Neural crest cell (in vitro differentiated cells): ENCODE measurements at places on chromosomes 4 and X. TPM values are rescaled to one million over a fixed set of nuclear protein-coding genes. Genes with fewer than 3 reads are reported as not detected.

- no peaks in the 10 kb centered on the region for H3K27me3 ChIP-seq
- no peak overlapping the region for H3K4me3 ChIP-seq
- H3K27ac ChIP-seq, result no peak overlapping the region
- no peaks in the 10 kb centered on the region for H3K36me3 ChIP-seq
- no peak for DNase-seq
- H3K4me1 ChIP-seq, result peaks cover 5% of the 10 kb centered on the region
These were observed 1157.3 kb upstream of the AGA start for GRCh38 chr4:178599521-178599920.

DNA sequence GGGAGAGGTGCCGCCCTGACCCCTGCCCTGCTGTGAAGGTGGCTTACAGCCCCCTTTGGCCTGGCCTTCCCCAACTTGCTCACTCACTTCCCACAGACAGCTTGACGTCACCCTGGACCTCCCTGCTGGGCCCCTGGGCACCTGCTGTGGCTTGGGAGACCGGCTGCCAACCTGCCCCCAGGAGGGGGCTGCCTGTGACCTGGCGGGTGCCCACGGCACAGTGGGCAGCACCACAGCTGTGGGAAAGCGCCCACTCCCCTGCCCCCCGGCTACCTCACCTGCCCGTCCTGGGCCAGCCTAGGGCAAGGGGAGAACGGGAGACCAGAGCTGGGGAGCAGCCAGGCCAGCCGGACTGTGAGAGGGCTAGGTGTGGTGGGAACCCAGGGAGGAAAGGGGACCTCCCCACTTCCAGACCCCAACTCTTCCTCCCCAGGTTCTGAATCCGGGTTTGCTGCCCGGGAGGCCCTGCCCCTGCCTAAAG is 2.4 kb upstream of the ZFP92 start:
- H3K27ac ChIP-seq, result no peak overlapping the region
- H3K36me3 ChIP-seq, result no peaks in the 10 kb centered on the region
- peaks cover 21% of the 10 kb centered on the region for H3K27me3 ChIP-seq
- DNase-seq, result no peak

GRCh38 chrX:72715546-72715945 is 1.4 kb upstream of the PHKA1 start:
- DNase-seq, result no peak
- H3K27ac ChIP-seq, result no peak overlapping the region
- no peaks in the 10 kb centered on the region for H3K36me3 ChIP-seq

DNA sequence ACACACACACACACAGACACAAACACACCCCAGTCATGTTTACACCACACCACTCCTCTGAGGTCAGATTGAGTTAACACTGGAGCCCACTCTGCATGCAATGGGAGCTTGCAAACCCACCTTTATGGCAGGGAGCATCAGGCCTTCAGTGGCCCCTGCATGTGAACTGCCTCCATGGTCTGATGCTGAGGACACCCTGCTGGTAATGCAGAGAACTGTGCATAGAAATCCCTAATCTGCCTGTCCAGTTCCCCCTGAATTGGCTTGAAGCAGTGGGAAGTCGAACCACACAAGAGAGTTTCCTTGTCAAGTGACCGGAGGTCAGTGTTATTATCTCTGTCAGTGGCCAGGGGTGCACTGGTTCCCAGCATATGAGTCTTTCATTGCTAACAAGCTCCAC is 59.8 kb downstream of the ANOS1 start:
- no peak for DNase-seq
- peak overlapping the region; percentile 31 for H3K27ac ChIP-seq
- H3K27me3 ChIP-seq, result no peaks in the 10 kb centered on the region
- peaks cover 8% of the 10 kb centered on the region for H3K36me3 ChIP-seq

DNA sequence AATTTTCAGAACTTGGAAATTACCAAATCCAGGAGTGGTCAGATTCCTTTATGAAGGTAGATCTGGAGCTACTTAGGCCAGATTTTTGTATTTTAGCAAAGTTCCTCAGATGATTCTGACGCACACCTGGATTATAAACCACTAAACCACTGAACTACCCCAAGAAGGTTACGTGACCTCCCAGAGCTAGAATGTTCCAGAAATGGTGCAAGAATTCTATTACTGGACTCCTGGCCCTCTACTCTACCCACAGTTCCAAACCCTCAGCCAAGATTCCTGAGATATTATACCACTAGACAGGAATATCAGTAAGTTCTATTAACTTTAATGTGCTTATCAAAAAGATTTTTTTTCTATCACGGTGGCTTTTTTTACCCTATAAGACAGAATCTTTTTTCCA is 67.1 kb downstream of the ABCG2 start:
- H3K36me3 ChIP-seq, result peaks cover 3% of the 10 kb centered on the region
- H3K4me3 ChIP-seq, result no peak overlapping the region
- H3K4me1 ChIP-seq, result peaks cover 8% of the 10 kb centered on the region
- DNase-seq, result no peak
- no peak overlapping the region for H3K27ac ChIP-seq
- H3K27me3 ChIP-seq, result no peaks in the 10 kb centered on the region

DNA sequence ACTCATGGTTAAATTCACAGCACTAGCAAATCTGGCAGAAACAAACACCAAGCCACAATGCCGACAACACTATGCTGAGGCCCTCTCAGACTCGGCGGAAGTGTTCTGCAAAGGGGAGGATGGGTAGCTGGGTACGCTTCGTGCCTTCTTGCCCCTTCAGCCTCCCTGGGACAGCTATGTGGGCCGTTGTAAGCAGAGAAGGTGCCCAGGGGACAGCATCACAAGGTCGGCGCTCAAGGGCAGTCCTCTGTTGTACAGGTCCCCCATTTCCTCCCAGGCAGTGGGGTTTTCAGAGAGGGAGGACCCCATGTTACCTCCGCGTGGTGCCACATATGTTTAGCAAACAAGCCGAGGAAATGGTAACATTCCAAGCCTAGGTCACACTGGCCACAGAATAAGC is 173.6 kb downstream of the AFAP1 start:
- no peak for DNase-seq
- H3K4me1 ChIP-seq, result peaks cover 16% of the 10 kb centered on the region
- H3K27me3 ChIP-seq, result no peaks in the 10 kb centered on the region
- peaks cover 4% of the 10 kb centered on the region for H3K36me3 ChIP-seq
- no peak overlapping the region for H3K4me3 ChIP-seq

DNA sequence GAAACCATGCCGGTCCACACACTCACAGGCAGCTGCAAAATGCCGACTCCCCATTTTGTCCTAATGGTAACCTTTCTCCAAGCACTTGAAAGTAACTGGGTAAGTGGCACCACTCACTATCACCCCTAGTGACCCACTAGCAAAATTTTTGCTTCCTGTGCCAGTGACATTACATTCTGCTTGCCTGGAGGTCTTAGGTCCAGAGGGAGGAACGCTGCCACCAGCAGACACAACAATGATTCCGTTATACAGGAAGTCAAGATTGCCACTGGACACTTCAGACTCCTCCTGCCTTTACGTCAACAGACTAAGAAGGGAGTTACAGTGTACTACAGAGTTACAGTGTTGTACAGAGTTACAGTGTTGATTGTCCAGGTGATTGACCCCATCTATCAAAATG is 11.8 kb upstream of the TMEM192 start:
- peaks cover 8% of the 10 kb centered on the region for H3K4me1 ChIP-seq
- H3K4me3 ChIP-seq, result no peak overlapping the region
- no peak for DNase-seq
- no peak overlapping the region for H3K27ac ChIP-seq
- no peaks in the 10 kb centered on the region for H3K27me3 ChIP-seq
- no peaks in the 10 kb centered on the region for H3K36me3 ChIP-seq

DNA sequence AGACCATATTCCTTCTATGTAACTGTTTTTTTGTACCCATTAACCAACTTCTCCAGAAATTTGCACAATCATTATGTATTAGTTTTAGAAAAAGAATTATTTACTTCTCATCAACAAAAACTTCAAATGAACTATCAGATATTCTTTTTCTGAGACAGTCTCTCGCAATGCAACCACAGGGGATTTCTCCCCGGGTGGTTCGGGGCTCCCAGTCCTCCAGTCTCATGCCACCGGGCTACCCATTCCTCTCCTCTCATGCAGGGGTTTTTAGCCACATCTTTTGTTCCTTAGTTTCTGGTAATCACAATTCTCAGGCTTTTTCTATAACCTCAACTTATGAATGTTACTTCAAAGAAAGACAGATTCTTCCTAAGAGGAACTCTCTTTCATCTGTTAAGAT is 46.6 kb upstream of the CLNK start:
- no peaks in the 10 kb centered on the region for H3K4me1 ChIP-seq
- no peak overlapping the region for H3K4me3 ChIP-seq
- H3K27ac ChIP-seq, result no peak overlapping the region

- H3K36me3 ChIP-seq, result no peaks in the 10 kb centered on the region
- no peaks in the 10 kb centered on the region for H3K4me1 ChIP-seq
- H3K27me3 ChIP-seq, result no peaks in the 10 kb centered on the region
- H3K4me3 ChIP-seq, result no peak overlapping the region
These were observed 616.0 kb upstream of the IGFBP7 start for GRCh38 chr4:57726154-57726553.

DNA sequence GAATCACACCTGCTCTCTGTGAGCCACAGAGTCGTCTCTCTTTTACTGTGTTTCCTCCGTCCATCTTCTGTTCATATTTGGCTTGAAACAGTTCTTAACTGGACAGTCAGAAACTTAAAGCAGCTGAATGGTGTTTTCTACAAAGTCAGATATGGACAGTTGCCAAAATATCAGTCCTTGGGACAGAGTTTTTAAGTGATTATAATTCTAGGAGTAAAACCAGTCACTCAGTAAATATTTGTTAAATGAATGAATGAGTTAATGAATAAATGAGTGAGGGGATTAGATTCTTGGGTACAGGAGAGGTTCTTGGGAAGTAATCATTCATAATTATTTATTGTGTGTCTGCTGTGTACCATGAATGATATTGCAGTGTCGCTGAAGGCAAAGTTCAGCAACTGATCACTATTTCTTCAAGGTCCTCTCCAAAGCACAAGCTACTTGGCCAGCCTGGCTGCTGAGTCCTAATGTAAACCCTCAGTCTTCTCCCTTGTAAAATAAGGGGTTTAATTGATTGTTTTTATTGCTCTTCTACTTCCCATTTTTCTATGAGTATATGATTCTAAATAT is 5.5 kb upstream of the SCRG1 start:
- no peaks in the 10 kb centered on the region for H3K27me3 ChIP-seq
- no peak overlapping the region for H3K27ac ChIP-seq
- H3K4me1 ChIP-seq, result no peaks in the 10 kb centered on the region
- peaks cover 12% of the 10 kb centered on the region for H3K36me3 ChIP-seq

DNA sequence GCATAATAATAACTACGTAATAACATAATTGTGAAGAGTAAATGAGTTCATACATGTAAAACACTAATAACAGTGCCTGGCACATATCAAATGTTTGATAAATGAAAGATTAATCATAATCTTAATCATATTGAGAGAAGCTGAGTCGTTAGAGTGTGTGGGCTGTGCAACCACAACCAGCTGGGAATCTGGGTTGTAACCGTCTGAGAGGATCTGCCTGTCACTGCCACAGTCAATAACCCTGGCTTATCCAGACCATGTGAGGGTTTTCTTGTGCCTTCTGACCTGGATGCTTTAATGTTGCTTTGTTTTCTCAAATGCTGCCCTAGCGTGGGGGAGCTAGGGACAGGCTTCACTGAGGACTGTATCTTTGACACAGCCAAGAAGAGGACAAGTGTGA is 73.9 kb downstream of the TRPC5 start:
- no peak overlapping the region for H3K27ac ChIP-seq
- H3K4me3 ChIP-seq, result no peak overlapping the region
- DNase-seq, result no peak
- no peaks in the 10 kb centered on the region for H3K4me1 ChIP-seq
- H3K36me3 ChIP-seq, result no peaks in the 10 kb centered on the region

- H3K27me3 ChIP-seq, result no peaks in the 10 kb centered on the region
- H3K36me3 ChIP-seq, result peaks cover 50% of the 10 kb centered on the region
- peaks cover 12% of the 10 kb centered on the region for H3K4me1 ChIP-seq
These were observed 36.8 kb upstream of the SFRP2 start for GRCh38 chr4:153825691-153826090.

DNA sequence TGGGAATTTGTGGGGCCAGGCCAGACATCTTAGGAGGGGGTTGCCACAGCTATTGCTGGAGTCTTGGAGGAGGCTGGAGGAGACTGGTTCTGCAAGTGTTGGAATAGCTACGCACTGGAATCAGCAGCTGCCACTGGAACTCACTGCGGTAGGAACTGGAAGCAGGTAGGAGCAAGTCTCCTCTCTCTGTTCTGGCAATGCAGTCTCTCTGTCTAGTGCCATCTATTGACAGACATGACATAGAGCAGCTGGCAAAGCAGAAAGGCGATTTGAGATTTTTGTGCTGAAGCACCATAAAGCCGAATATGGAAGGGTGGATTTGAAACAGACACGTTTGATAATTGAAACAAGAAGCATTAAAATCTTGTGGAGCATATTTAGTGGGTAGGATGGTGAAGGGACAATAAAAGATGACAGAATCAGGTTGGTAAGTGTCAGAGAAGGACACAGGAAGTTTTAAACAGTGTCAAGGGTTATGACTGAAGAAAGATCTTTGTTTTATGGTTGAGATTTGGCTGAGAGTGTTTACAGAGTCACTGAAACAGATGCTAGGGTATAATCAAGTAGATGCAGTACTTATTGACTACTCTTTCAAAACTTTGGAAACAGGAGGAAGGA is 23.5 kb upstream of the SYNPO2 start:
- H3K27me3 ChIP-seq, result no peaks in the 10 kb centered on the region
- peaks cover 4% of the 10 kb centered on the region for H3K4me1 ChIP-seq
- no peak overlapping the region for H3K27ac ChIP-seq
- no peak overlapping the region for H3K4me3 ChIP-seq

- no peak overlapping the region for H3K4me3 ChIP-seq
- H3K4me1 ChIP-seq, result no peaks in the 10 kb centered on the region
- no peak overlapping the region for H3K27ac ChIP-seq
- H3K36me3 ChIP-seq, result peaks cover 3% of the 10 kb centered on the region
- no peak for DNase-seq
- H3K27me3 ChIP-seq, result no peaks in the 10 kb centered on the region
These were observed 183.5 kb downstream of the PCDH7 start for GRCh38 chr4:30903502-30904214.

DNA sequence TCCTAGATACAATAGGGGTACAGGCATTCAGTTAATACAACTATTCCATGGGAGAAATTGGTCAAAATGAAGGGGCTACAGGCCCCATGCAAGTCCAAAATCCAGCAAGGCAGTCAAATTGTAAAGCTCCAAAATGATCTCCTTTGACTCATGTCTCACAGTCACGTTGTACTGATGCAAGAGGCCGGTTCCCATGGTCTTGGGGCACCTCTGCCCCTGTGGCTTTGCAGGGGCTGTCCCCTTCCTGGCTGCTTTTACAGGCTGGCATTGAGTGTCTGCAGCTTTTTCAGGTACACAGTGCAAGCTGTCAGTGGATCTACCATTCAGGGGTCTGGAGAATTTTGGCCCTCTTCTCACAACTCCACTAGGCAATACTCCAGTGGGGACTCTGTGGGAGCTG is 12.5 kb upstream of the ASIC5 start:
- no peaks in the 10 kb centered on the region for H3K27me3 ChIP-seq
- no peak overlapping the region for H3K4me3 ChIP-seq
- H3K4me1 ChIP-seq, result no peaks in the 10 kb centered on the region
- H3K27ac ChIP-seq, result no peak overlapping the region

TSPAN7 gene
- 9.1 and 9.7 TPM in 2 replicates for total RNA-seq

RAB40A gene
- 0.34 and 0.70 TPM in 2 replicates for total RNA-seq

CCDC158 gene
- total RNA-seq, result not detected in 2 replicates

ATP1B4 gene
- not detected in 2 replicates for total RNA-seq

SRPX2 gene
- total RNA-seq, result 0.30 and 0.35 TPM in 2 replicates

S100G gene
- total RNA-seq, result not detected in 2 replicates

TMPRSS11D gene
- not detected in 2 replicates for total RNA-seq

BRS3 gene
- total RNA-seq, result not detected in 2 replicates

QDPR gene
- 45.2 and 46.5 TPM in 2 replicates for total RNA-seq

DDX53 gene
- not detected in 2 replicates for total RNA-seq
